ENCODE measurements at places on chromosomes 6 and 20.

GRCh38 chr20:35539756-35540212, 2.1 kb upstream of the ERGIC3 start:
- no peak for DNase-seq

GRCh38 chr20:40986774-40987173, 41.8 kb upstream of the TOP1 start:
- DNase-seq: no peak

DNA sequence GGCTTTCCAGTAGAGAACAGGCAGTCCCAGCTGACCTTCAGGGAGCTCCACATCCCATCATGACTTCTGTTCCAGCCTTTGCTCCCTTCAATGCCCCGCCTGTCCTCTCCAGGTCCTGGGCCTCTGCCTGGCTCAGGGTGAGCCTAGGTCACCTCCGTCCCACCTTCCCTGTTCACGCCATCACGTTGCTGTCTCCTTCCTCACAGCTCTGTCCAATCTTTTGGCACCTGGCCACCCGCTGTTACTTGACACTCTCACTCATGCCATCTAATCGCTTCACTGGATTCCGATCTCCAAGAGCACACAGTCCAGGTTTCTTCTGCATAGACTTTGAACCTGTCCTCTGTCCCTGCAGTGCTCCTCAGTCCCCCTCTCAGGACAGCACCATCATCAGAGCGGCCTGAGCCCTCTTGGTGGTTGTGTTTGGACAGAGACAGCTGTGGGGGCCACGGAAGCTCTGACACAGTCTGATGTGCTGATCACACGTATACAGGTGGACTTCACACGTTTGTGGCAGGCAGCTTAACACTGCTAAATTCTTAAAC, 34.7 kb upstream of the TIAM2 start:
- DNase-seq: no peak

DNA sequence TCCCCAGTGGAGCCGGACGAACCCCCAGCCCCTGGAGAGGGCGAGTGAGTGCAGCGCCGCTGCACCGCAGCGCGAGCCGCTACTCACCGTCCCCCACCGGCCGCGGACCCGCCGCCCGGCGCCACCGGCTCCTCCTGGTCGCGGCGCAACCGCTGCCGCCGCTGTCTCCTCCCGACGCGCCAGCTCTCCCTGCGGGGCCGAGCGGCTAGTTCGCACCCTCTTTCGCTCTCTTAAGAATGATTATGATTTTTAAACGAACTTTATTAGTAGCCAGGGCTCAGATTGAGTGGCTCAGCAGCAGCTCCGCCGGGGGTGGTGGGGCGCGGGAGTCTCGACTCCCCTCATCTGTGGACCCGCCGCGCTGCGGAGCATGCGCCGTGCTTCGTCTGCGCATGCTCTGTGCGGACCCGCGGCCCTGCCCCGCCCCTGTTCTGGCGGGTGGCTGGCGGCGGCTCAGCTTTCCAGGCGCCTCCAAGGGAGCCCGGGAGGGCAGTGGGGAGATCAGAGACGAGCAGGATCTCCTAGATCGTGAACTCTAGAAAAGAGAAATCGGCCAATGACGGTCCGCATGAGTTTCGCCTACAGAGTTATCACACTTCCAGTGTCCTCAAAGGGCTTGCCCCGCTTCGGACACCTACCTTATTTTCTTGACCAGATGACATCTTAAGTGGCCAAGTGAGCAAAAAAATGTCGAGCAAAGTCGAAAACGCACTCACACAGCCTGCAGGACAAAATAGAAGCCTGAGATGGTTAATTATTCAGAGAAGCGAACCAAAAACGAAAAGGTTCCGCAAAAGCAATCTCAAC, at the start of gene RAB23:
Gene RAB23 (minus strand): TSS at position 372 of the 807 bp plus-strand sequence. CDS start 11,927 bp downstream, outside the sequence.
- peak; percentile 18 for DNase-seq

- DNase-seq: no peak
Observed at GRCh38 chr6:41059556-41059955, 6.6 kb downstream of the APOBEC2 start.

DNA sequence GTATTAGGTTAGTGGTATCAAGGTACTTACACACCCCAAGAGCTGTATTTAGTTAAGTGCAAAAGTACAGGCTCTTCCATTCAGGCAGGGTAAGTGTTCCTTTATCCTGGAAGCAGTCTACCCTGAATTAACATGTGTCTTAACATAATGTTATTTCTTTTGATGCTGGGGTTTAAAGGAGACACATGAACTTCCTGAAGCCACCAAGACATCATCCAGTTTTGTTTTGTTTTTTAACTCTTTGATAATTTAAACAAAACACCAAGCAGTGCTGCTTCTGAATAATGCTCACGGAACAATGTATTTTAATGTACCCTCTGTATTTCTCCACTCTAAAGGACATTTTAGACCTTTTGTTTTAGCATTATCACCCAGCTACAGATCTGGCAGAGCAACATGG, 50.5 kb upstream of the PLCB4 start:
- no peak for DNase-seq

DNA sequence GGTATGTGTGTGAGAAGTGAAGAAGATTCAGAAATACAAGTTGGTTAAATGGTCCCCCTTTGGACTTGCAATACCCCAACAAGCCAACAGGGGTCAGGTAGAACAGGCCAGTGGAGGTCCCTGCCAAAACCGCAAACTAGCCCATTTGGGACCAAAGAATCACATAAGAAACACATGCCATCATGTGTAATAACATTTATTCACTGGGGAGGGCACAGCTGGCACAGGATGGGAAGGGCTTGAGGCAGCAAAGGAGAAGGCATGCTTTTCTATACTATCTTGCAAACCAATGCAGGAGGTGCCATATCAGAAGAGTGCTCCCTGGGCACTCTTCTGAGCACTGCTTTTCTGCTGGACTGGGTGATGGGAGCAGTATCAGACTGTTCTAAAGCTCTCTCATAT, 116.1 kb upstream of the TRAF3IP2 start:
- no peak for DNase-seq

- DNase-seq: no peak
Observed at GRCh38 chr6:73349311-73349710, 4.8 kb downstream of the DPPA5 start.

GRCh38 chr20:45098103-45098773, 2.7 kb downstream of the KCNS1 start:
- no peak for DNase-seq

DNA sequence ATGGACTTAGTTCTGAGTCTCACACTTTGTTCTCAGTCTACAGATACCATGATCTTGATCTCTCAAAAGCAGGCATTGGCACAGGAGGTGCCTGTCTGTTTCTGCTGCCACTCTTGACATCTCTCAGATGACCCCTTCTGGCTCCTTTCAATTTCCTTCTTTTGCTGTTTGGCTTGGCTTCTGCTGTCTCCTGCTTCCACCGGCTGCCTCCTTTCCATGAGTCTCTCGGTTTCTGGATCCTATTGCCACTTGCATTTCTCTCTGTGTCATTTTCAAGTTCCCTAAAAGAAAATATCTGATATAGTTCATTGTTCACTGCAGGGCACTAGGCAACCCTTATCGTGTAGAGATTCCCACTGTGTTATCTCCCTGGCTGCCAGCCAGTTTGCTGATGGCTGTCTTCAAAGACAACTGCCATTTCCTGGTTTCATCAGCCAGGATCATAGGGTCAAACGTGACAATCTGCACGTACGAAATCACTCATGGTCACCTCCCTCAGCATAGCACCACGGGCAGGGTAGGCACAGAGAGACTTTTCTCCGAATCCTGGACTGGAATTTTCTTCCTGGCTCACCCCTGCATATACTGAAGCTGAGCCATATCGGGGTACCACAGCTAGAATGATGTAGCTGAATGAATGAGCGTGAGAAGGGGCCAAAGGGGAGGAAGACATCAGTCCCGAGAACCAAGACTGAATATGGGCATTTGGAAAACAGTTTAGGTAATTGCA, 144.6 kb upstream of the TMEM170B start:
- no peak for DNase-seq

DNA sequence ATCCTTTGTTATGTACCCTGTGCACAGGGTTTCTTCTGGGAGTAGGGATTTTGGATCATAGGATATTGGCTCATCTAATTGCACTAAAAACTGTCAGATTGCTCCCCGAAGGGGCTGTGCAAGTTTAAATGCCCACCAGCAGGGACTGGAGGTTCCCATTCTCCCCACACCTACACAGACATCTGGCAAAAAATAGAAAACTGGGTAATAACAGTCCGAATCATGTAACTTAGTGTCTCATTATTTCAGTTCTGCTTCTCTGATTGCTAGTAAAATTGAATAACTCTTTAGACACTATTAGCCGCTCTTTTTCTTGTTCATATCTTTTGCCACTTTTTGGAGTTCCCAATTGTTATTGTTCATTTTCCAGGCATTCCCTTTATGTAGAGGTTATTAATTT, 5.3 kb downstream of the PSMF1 start:
- DNase-seq: no peak

GRCh38 chr6:87230801-87231200, 75.4 kb downstream of the ZNF292 start:
- no peak for DNase-seq

DNA sequence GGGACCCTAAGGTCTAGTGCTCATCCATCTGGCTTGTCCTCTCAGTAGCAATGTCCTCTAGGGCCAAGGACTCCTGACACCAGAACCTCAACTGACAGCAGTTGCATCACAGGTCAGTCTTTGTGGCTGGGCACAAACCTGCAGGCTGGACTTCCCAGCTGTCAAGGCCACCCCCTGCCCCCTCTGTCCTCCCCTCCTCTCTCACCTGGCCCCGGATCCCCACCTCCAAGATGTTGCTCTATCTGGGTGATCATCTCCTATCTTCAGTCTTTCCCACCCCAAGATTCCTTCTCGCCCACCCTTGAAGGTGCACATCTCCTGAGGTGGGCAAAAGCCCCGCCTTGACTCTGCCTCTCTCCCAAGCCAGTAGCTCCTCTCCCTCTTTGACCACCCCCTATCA, 131.8 kb upstream of the SRSF6 start:
- no peak for DNase-seq

GRCh38 chr6:77228279-77228678, 235.0 kb downstream of the HTR1B start:
- DNase-seq: no peak

DNA sequence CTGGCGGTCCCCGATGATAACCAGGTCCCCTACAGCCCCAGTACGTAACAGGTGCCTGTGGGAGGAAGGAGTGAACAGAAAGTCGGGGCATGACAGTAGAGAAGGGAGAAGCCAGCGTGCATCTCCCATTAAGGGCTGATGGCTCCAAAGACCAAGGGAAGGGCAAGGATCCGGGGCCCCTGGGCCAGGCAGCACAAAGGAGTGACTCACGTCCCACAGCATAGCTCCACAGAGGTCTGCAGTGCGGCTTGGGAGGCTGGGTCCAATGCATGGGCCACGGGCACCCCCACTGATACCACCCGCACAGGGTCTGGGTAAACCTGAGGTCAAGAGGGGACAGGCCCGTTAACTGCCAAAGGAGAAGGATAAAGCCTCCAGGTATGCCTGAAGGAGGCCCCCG, 10.3 kb downstream of the AARS2 start:
- DNase-seq: no peak

DNA sequence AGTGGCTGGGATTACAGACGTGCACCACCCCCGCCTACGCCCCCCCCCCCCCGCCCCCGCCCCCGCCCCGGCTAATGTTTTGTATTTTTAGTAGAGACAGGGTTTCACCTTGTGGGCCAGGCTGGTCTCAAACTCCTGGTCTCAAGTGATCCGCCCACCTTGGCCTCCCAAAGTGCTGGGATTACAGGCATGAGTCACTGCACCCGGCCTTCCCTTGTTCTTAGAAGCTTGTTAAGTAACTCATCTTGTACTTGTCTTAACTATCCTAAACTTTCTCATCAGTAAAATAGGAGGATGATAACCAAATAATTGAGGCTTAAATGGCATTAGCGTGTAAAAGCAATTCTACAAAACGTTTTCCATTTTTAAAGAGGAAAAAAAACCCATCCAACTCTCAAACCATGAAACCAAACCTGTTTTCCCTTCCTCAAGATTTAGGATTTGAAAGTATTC, 4.2 kb downstream of the CDYL start:
- DNase-seq: no peak

DNA sequence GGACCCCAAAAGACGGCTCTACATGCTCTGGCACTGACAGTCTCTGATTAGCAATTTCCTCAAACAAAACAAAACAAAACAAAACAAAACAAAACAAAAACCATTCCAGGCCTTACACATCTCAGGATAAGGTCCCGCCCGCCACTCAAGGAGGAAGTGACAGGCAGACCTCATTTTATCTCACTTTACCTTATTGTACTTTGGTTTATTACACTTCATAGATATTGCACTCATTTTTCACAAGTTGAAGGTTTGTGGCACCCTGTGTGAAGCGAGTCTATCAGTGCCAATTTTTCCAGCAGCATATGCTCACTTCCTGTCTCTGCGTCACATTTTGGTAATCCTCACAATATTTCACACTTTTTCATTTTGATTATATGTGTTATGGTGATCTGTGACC, 15.2 kb downstream of the ZBP1 start:
- DNase-seq: no peak

DNA sequence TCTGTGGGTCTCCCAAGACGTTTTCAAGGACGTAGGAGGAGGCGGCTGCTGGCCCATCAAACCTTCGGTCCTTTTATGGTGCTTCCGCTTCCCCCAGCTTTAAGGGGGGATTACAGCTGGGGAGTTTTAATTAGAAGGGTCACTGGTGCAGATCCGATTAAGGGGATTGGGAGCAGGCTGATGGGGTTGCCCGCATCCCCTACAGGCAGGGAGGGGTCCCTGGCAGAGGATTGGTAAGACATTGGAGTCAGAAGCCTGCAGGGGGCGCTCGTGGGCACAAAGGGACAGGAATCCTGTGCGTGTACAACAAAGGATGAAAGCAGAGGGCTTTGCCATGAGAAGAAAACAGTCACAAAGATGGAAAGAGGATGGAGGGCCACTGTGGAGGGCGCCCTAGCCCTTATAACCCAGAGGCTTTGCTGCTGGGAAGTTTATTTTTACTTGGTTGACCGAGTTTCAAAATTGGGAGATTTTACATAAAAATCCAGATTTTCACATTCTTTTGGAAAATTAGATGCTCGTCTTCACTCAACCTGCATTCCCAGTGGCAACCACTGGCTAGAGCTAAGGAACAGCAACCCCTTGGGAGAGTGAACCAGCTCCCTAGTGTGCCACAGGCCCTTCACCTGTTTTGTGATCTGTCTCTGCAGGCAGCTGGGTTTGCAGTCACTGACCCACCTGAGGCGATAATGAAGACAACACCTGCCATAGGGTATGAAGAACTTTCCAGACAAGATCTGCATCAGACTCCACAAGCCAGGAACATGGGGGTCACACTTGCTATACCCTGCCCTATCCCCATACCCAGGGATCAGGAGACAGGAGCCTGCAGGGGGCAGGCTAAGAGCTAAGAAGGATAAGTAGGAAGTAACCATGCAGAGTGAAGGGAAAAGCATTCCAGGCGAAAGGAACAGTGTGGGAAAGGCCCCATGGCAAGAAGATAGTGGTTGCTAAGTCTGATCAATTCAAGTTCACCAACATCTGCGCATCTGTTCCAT, 97.7 kb downstream of the KCNB1 start:
- peak; percentile 90 for DNase-seq

DNA sequence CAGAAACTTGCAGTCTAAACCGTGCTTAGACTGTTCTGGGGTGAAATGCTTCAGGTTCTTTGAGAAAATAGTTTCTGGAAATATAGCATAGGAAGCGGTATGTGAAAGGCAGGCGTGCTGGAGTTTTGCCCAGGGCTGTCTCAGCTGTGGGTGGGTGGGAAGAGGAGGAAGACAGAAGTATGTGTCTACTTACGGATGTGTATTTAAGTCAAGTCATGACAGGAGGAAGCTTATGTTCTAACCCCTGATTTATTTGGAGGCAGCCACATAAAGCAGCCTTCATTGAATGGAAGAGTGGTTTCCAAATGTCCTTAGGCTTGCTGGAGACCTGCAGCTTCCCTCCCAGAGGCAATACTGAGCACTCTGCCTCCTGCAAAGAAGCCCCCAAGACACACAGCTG, 345.8 kb upstream of the PRND start:
- DNase-seq: no peak

Measured in NCI-H1694 (cell line).